Upper lobe of left lung (tissue), 6 donors: ENCODE measurements at places on chromosomes 11 and 22. TPM values are rescaled to one million over a fixed set of nuclear protein-coding genes. Genes with fewer than 3 reads are reported as not detected.

- peak; percentile 40 for DNase-seq
These were observed 105.8 kb downstream of the KCNQ1 start for GRCh38 chr11:2550606-2550970.

DNA sequence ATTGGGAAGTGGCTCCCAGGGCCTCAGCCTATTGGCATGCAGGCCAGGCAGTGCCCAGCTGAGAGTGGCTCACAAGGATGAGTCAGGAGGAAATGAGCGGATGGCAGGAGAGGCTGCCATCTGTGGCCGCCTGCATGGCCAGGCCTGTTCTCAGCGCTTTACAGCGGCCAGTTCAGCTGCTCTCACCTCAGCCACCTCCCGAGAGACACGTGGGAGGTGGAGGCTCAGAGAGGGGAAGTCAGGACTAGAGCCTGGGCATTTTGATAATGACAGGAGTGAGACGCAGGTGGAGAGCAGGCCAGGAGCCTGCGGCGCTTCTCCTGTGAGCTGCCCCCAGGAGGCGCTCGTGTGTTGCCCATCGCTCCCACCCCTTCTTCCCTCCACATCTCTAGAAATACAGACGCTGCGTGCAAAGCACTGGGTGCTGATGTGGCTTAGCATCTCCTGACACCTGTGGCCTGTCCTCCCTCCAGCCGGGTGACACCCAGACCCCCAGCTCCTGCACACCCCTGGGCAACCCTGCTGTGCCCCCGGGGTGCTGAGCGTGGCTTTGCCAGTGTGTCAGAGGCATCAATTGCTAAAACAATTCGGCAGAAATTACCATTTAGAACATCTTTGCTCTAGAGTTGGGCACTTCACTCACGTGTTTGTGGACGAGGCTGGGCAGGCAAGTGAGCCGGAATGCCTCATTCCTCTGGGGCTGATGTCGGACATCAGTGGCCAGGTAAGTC is 21.4 kb upstream of the PANX2 start:
- peak; percentile 81 for DNase-seq

GRCh38 chr11:61056981-61057380 is 45.3 kb upstream of the CD5 start:
- DNase-seq: no peak

- peak; percentile 13 for DNase-seq
These were observed 241.1 kb downstream of the GRIK4 start for GRCh38 chr11:120752668-120753067.

The OR6A2 gene
- not detected for total RNA-seq

The E2F8 gene
- total RNA-seq: 1.0 TPM
